ENCODE measurements at places on chromosomes 4 and X.

GRCh38 chr4:125948021-125948420 lies 633.3 kb downstream of the FAT4 start:
- no peak for DNase-seq

DNA sequence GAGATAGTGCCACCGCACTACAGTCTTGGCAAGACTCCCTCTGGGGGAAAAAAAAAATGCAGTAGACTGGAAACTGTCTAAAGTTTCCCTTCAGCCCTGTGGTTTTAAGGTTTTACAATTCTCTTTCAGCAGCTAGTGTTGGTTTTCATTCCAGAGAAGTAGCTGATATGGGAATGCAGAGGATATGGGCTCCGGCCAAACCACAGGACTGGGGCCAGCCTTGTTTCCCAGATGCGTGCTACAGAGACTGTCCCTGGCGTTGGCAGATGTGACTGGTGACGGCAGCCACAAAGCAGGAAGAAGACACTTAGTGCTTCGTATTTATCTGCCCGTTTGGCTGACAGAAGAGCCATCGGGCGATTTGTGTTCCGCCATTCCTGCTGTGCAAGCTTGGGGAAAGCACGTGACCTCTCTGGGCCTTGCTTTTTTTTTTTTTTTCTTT lies 43.2 kb downstream of the ZBTB49 start:
- peak; percentile 49 for DNase-seq

GRCh38 chr4:7571701-7572100 lies 137.0 kb upstream of the PSAPL1 start:
- no peak for DNase-seq

GRCh38 chrX:100405424-100405823 lies 4.6 kb downstream of the PCDH19 start:
- no peak for DNase-seq

DNA sequence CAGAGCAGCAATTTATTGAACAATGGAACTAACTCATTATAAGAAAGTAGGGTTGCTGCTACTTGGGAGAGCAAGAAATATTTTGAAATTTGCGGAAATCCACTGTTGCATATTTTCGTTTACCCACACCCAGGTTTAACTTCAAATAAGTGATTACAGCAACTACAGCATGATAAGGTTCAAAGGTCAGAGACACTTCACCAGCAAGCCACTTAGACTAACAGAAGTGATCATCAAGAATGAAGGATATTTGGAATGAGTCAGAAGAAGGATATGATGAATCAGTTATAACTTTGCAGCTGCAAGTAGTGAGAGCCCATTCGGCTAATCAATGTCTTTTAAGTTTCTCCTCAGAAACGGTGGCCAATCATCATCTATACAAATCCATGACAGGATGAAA lies 199.3 kb downstream of the TMA16 start:
- peak; percentile 80 for DNase-seq

DNA sequence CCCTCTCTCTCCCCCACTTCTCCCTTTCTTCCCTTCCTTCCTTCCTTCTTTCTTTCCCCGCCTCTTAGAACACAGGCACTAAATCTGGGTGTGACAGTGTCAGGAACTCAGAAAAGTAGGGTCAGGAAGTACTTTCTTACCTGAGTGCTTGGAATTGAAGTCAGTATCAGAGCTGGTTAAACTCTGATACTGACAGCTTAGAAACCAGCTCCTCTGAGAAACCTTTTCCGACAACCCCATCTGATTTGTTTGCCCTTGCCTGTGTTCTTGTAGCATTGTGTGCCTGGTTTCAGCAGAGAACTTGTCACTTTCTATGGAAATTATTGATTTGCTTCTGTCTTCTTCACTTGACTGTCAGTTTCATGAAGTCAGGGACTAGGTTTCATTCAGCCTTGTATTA lies 113.9 kb downstream of the AASDH start:
- DNase-seq, result no peak

- no peak for DNase-seq
Measured at GRCh38 chrX:101408532-101408841, 465 bp downstream of the HNRNPH2 start.

GRCh38 chrX:23919706-23920320 lies 12.0 kb downstream of the CXorf58 start:
- peak; percentile 33 for DNase-seq

DNA sequence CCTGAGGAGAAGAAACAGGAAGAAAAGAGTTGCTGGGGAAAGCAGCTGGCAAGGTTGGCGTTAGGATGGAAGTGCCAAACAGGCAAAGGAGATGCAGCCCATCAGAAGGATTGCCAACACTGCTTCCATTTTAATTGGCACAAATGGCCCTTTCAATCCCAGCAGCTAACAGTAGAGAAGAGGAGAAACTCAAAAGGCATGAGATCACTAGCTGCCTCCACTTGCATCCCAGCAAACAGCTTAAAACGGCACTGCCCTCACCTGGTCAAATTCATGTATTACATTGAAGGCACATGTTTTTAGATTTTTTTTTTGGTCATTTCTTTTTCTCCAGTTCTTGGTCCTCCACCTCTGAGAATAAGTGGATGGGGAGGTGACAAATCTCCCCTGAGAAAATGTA lies 14.9 kb upstream of the LOC101059915 start:
- DNase-seq, result peak; percentile 65

GRCh38 chr4:154030746-154031145 lies 241.9 kb upstream of the SFRP2 start:
- DNase-seq, result peak; percentile 88

DNA sequence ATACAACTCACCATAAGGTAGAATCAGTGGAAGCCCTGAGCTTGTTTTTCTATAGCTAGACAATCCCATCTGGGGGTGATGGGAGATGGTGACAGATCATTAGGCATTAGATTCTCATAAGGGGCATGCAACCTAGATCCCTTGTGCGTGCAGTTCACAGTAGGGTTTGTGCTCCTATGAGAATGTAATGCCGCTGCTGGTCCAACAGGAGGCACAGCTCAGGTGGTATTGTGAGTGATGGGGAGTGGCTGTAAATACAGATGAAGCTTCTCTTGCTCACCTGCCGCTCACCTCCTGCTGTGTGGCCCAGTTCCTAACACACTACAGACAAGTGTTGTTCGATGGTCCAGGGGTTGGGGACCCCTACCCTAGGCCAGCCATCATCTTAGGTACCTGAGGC lies 5.9 kb upstream of the GATB start:
- no peak for DNase-seq

DNA sequence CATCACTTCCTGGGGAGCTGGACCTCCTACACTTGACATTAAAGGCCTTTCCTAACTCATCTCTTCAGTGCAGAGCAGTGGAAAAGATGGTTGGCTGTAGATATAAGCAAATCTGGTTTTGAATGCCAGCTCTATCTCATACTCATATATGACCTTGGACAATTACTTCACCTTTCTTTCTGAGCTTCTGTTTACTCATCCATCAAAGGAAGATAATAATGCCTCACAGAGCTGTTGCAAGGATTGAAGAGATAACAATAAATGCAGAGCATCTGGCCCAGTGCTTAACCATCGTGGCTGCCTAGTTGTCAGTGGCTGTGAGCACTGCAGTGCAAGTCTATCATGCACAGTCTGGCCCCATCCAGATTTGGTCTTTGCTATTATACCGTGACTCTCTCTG lies 148.1 kb upstream of the EOLA2 start:
- no peak for DNase-seq

DNA sequence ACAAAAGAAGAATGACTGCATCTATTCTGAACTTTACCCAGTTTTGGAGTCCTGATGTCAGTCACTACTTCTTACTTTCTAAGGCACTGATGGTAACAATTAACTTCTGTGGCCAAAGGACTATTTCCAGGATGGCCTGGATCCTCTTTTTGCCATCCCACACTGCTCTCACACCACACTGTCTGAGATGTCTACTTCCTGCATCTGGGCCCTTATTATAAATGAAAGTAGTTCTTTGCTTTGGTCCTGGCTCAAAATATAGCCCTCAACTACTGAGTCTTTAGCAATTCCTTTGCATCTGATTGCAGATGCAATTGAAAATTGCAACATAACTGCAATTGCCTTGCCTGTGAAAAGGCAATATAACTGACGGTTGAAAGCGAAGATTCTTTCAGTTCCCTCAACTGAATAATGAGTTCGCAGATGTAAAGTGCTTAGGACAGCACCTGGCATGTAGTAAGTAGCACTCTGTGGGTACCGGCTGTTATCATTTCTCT lies 44.2 kb downstream of the COQ2 start:
- no peak for DNase-seq

DNA sequence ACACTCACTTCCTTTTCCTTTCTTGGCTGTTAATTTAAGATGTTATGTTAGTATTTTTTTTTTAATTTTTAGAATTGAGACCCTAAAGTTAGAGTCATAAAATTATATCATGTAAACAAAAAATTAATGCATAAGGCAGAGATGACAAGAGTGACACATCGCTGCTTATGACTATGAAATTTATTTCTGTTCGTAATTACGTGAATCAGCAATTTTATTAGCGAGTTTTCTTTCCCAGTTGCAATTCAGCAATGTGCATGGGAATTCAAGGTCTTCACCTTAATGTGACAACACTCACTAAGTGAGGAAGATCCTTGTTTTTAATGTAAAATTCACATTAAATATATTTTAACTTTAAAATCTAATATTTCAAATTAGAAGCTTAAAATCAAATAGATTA lies 181.2 kb upstream of the SPOCK3 start:
- no peak for DNase-seq

DNA sequence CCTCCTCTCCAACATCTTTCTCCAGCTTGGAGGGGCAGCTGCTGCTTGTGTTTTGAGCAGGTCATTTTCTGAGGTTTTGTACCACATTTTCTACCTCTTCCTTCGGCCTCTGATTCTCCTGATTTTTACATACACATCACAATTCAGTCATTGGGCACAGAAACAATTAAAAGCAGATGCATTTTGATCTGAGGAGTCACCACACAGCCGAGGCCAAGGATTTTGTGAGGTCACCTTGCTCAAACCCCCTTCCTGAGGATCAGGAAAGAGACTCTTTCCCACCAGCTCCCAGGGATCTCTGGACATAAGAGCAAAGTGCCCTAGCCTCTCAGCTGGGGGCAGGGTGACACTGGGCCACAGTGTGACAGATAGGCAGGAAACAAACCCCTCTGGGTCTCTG lies 5.4 kb upstream of the FATE1 start:
- DNase-seq, result peak; percentile 20

DNA sequence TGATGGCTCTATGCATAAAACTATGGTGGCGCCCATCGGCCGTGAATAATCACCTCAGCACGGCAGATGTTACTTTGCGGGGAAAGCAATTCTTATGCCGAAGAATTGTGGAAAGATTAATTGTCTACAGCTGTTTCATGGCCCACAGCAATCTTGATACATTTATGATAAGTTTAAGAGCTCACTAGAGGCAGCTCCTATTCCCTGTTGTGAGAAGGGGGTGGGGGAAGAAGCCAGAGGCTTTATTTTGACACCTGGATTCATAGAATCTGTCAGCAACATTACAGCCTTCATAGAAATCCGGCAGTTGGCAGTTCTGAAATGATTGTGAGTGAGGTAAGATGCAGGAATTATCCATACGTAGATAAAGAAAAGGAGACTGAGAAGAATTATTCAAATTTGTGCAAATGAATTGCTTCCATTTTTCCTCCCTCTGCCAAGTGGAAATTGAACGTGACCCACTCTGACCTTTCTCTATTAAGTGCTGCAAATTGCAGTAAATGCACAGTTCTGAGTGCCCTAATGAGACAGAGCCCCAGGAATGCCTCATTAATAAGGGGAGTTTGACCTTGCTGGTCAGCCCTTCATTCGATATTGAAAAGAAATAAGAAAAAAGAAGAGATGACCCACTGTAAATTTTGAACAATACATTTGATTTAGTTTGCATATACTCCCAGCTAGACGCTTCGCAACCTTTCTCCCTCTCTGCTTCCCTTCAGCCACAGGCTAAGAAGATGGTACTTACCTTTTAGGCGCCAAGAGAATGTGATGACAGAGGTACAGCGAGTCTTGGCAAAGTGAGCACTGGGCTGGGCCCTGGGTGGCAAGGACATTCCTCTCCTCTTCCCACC lies 188.8 kb downstream of the GPAT3 start:
- no peak for DNase-seq

- DNase-seq, result no peak
Measured at GRCh38 chr4:110680265-110680664, 57.4 kb upstream of the PITX2 start.

- no peak for DNase-seq
Measured at GRCh38 chrX:39167791-39168190, 366.5 kb downstream of the MID1IP1 start.

GRCh38 chr4:53575552-53575951 lies 15.7 kb downstream of the LNX1 start:
- no peak for DNase-seq

DNA sequence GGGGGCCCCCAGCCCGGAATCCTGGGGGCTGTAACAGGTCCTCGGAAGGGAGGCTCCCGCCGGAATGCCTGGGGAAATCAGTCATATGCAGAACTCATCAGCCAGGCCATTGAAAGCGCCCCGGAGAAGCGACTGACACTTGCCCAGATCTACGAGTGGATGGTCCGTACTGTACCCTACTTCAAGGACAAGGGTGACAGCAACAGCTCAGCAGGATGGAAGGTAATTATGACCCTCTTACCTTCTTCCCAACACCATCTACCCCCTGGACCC lies 1.0 kb downstream of the FOXO4 start:
- no peak for DNase-seq
